ENCODE measurements at places on chromosomes 5 and 9. TPM values are rescaled to one million over a fixed set of nuclear protein-coding genes. Genes with fewer than 3 reads are reported as not detected.
A peak's percentile ranks its signal among the peaks of the same experiment; 100 is the strongest.

DNA sequence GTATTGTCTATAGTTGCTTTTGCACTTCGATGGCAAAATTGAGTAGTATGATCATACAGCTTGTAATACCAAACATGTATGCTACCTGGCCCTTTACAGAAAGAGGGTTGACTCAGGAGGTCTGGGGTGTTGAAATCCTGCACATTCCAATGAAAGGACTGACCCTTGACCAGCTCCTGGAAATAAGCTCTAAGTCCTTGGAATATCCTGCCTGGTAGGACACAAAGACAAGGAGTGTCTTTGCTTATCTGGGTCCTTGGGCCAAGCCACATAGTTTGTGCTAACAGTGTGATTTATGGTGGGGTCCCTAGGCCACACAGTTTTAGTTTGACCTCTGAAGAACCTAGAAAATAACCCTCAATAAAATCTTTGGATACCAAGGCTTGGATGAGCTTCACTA lies 89.3 kb upstream of the FTMT start:
- H3K4me1 ChIP-seq, result no peaks in the 10 kb centered on the region
- no peaks in the 10 kb centered on the region for H3K36me3 ChIP-seq
- DNase-seq, result no peak
- no peak overlapping the region for H3K27ac ChIP-seq

- no peak overlapping the region for H3K4me3 ChIP-seq
- DNase-seq, result no peak
- no peaks in the 10 kb centered on the region for H3K36me3 ChIP-seq
- no peaks in the 10 kb centered on the region for H3K27me3 ChIP-seq
- no peak overlapping the region for H3K27ac ChIP-seq
These were observed 3.2 kb upstream of the MAP3K1 start for GRCh38 chr5:56812110-56812509.

GRCh38 chr5:139306628-139307379 lies 13.3 kb downstream of the MATR3 start:
- H3K27ac ChIP-seq, result no peak overlapping the region
- no peaks in the 10 kb centered on the region for H3K27me3 ChIP-seq
- H3K4me1 ChIP-seq, result peaks cover 95% of the 10 kb centered on the region
- no peaks in the 10 kb centered on the region for H3K36me3 ChIP-seq

DNA sequence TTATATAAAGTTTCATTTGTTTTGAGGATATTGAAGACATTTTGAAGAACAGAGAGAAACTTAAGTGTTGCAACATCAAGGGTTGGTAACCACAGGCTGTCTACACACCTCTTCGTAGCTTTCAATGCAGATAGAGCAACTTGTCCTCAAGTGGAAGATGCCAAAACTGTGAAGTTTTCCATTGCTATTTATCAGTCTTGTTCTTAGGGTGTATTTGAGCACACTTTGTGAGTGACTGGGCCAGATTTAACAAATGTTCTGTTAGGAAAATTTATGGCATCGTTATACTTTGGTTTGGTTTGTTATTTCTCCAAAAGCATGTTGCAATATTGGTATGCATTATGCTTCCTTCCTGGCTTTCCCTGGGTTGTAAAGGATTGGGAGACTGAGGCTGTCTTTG lies 31.6 kb downstream of the NNT start:
- DNase-seq, result no peak
- peaks cover 17% of the 10 kb centered on the region for H3K36me3 ChIP-seq
- H3K4me1 ChIP-seq, result no peaks in the 10 kb centered on the region
- H3K4me3 ChIP-seq, result no peak overlapping the region
- H3K27ac ChIP-seq, result no peak overlapping the region

Gene SDHA
- 366 TPM for total RNA-seq

- H3K4me3 ChIP-seq, result no peak overlapping the region
- peak overlapping the region; percentile 58 for H3K27ac ChIP-seq
- peak; percentile 74 for DNase-seq
- H3K27me3 ChIP-seq, result no peaks in the 10 kb centered on the region
These were observed 32.0 kb upstream of the SPTLC1 start for GRCh38 chr9:92147030-92147851.

DNA sequence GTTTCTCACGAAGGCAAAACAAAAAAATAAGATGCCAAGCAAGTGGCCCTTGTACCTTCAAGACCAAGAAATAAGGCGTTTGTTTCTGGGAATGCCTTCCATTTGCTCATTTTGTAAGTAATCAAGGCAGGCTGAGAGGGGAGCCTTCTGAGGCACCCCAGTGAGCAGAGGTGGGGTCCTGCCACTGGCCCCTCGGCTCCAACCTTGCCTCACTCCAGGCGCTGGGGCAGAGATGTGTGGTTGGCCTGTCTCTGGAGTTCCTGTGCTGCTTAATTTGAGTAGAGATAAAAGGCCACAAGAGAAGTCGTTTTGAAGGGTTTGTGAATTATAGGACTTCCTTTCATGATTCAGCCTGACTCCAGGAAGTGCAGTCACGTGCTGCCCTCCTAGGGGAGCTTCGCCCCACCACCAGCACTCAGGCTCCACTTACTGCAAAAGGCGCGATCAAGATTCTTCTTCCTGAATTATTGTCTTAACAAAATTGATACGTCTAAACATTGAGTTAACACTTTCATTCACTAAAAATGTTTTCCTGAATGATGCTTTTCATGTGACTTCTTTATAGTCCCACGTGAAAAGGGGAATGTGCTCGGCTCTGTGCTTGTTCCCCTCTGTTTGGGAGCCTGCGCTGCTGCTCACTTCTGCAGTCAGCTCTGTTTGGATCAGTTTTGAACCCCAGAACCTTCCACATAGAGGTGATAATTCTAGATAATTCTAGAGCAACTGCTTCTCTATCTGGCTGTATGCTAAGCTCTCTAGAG lies 13.7 kb downstream of the SYK start:
- no peak overlapping the region for H3K4me3 ChIP-seq
- no peaks in the 10 kb centered on the region for H3K27me3 ChIP-seq
- H3K27ac ChIP-seq, result no peak overlapping the region
- H3K36me3 ChIP-seq, result no peaks in the 10 kb centered on the region
- H3K4me1 ChIP-seq, result no peaks in the 10 kb centered on the region
- peak; percentile 58 for DNase-seq

DNA sequence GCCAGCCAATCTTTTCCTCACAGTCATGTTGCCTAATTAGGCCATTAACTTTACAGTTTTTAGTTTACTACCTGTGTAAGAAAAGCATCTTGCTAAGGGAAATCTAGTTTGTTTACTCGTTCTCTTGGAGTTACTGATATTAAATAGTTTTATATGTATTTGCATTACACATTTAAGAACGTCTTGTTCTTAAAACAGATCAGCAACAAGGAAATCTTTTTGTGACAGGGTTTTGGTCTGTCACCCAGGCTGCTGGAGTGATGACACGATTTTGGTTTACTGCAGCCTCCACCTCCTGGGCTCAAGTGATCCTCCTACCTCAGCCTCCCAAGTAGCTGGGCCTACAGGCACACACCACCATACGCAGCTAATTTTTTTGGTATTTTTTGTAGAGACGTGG lies 29.2 kb upstream of the MSH3 start:
- H3K36me3 ChIP-seq, result no peaks in the 10 kb centered on the region
- no peak overlapping the region for H3K27ac ChIP-seq

DNA sequence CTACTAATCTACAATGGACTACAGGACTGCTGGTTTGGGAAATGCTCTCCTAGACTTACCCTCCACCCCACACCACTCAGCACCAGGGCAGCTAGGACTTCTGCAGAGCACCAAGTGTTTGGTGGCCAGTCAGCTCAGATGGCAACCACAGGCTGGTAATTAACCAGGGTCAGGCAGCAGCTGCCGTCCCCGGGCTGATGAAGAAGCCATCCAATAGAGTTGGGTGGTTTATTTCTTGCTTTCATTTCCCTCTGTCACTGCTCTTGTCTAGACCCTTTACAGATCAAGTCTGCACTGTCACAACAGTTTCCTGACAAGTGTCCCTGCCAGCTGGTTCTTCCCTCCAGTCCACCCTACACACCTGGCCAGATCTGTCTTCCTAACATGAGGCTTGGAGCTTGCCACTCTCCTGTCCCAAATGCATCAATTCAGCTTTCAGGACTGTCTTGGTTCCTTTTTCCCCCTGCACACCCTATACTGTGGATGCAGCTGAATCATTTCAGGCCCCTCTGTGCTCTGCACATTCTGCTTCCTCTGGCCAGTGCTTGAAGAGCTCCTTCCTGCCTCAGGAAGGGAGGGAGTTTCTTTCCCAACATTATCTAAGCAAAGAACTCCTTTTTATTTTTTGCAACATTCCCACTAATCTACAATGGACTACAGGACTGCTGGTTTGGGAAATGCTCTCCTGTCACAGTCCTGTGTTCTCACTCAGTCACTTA lies 30.2 kb upstream of the HSPA9 start:
- H3K36me3 ChIP-seq, result no peaks in the 10 kb centered on the region
- H3K27ac ChIP-seq, result no peak overlapping the region
- H3K4me3 ChIP-seq, result no peak overlapping the region

- H3K27me3 ChIP-seq, result no peaks in the 10 kb centered on the region
- no peak for DNase-seq
- peak overlapping the region; percentile 61 for H3K27ac ChIP-seq
- no peak overlapping the region for H3K4me3 ChIP-seq
- no peaks in the 10 kb centered on the region for H3K36me3 ChIP-seq
These were observed 99.8 kb downstream of the EFNA5 start for GRCh38 chr5:107570805-107571531.

Data from right atrium auricular region (tissue), 2 donors.